Right kidney (tissue), 9 donors: ENCODE measurements at places on chromosomes 7 and 10.

- DNase-seq, result no peak
Observed at GRCh38 chr10:27355918-27356573, 115.4 kb upstream of the ACBD5 start.

DNA sequence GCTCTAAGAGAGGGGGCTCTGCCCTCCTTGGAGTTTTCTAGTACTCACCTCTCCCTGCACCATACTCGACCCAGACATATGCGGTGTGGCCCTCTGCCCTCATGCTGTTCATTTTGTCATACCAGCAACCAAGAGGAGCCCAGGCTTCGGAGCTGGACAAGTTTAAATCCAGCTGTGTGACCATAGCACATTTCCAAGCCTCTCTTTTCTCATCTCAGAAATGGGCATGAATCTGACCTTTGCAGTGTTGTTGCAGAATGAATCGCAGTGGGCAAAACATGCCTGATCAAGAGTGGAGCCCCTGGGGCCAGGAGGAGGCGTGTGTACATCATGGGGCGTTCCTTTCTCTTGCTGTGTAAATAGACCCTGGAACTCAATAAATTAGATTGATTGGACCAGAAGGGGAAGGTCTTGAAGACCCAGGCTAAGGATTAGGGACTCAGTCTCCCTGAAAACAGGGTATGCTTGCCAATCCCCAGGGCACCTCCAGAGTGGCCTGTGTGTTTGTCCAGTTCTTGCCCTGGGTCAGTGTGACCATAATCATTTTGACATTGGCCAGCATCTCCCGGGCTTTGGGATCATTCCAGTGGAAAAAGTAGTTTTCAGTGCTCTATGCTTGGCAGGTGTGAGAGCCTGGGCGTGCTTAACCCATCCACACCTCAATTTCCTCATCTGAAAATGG is 59.6 kb downstream of the ZMIZ1 start:
- DNase-seq, result no peak

GRCh38 chr7:17706275-17706674 is 234.0 kb downstream of the SNX13 start:
- no peak for DNase-seq

DNA sequence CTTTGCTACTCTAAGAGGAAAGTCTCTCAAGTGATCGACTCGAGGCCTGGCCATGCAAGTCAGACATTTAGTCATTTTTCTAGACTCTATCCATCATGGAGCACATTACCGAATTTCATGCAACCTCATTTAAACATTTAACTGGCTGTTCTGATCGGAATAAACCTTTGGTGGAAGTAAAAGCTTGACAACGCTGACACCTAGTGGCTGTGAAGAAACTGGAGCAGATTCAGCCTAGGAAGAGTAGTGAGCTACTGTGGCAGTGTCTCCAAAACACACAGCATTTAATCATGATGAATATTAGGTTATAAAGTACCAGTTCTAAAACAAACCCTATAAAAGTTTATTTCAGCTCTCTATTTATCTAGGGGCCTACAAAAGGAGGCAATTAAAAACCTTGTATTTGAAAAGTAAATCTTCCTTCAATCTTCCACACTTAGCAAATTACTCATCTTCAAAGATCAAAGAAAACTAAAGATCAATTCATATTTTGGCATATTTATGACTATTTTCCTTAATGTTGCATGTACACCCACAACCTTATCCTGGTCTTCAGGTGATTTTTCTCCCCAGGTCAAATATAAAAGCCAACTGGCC is 175.0 kb downstream of the CTNNA3 start:
- peak; percentile 15 for DNase-seq

DNA sequence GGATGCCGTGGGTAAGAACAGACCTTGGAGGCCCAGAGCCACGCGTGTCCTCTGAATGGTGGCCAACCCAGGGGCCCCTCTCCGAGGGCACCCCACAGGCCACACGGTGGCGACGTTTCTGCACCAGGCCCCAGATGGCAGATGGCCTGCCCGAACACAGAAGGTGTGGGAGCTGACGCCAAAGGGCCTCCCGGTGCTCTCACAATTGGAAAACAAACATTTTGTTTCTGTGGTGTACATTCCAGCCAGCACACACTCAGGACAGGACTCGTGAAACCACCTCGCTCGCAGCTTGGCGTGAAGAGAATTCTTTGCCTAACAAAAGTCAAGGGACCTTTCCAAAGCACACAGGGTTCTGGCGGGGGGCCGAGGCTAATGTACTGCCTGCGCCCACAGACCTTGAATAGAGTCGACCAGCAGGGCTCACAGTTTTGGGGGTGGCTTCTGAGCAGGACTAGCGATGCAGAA is 112.1 kb downstream of the FAM53B start:
- DNase-seq, result no peak

DNA sequence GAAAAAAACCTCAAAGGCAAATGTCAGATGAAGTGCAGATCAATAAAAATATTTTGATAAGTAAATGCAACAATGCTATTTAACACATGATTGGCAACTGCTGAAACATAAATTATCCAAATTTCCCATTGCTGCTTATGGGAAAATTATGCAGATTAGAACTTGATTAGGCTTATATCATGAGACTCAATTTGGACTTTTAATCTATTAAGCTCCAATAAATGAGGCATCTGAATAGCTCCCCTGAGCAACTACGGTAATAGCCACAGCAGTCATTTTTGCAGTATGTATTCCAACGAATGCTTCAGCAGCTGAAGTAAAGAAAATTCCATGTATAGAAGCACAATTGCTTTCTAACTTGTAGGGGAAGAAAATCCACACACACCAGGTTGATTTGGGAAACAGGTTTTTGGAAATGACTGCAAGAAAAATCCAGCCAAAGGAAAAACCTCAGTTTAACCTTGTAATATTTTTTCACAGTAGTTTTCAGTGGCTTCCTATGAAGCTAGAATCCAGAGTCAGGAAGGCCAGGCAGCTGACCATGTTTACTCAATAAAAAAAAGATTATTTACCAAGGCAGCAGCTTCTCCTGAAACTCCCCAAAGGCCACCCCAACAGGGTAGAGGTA is 716.1 kb downstream of the KCNMA1 start:
- DNase-seq, result no peak
